ENCODE measurements at places on chromosomes 4 and X. TPM values are rescaled to one million over a fixed set of nuclear protein-coding genes. Genes with fewer than 3 reads are reported as not detected.

DNA sequence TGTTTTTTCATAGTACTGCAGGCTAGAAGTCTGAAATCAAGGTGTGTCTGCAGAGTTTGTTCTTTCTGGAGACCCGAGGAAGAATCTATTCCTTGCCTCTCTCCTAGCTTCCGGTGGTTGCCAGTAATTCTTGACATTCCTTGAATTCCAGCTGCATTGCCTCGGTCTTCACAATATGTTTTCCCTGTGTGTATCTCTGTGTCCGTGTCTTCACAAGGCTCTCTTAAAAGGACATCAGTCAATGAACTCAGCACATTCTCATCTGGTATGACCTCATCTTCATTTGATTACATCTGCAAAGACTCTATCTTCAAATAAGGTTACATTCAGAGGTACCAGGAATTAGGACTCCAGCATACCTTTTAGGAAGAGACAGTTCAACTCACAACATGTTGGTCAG lies 163.4 kb downstream of the BANK1 start:
- no peak for DNase-seq

- DNase-seq: peak; percentile 91
Measured at GRCh38 chrX:40132751-40133150, 35.0 kb upstream of the BCOR start.

DNA sequence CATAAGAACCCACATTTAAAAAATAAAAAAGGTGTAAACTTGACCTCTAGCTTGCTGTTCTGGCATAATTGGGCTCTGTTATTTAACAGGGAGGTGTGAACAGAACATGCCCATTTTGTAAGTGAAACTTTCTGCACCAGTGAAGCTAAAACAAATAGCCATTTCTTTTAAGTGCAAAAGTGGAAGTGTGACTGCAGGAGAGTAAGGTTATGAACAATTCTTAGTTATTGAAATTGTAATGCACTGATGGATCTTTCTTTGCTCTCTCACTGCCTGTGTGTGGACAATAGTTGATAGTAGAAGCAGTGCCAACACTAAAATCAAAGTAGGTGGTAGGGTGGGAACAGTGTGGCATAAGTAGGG lies 12.6 kb downstream of the P2RY10 start:
- DNase-seq: no peak

DNA sequence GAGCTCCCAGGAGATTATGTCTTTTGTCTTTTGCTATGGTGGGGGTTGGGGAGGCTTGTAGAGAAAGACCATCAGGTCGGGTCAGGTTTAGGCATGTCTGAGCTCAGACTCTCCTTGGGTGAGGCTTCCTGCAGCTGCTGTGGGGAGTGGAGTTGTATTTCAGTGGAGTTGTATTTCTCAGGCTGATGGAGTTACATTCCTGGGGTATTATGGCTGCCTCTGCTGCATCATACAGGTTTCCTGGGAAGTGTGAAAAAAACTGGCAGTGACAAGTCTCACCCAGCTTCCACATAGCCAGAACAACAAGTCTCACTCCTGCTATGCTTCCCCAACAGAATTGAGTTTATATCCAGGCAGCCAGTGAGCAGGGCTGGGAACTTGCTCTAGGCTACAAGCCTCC lies 119.3 kb downstream of the VSIG4 start:
- DNase-seq: no peak

- DNase-seq: no peak
Measured at GRCh38 chr4:84145176-84145575, 353.9 kb downstream of the NKX6-1 start.

GRCh38 chr4:139438141-139438540 lies 15.8 kb upstream of the RAB33B start:
- no peak for DNase-seq

DNA sequence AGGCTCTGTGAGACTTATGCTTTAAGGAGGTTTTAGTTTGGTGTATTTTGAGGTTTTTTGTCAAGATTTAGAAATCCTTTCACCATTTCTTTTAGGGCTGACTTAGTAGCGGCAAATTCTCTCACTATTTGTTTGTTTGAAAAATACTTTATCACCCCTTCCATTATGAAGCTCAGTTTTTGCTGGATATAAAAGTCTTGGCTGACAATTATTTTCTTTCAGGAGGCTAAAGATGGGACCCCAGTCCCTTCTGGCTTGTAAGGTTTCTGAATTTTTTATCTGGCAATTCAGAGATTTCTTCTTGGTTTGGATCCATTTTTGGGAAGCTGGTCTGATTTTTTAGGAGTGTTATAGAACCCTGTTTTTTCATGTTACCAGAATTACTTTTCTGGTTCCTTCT lies 88.5 kb downstream of the ACTRT1 start:
- no peak for DNase-seq

DNA sequence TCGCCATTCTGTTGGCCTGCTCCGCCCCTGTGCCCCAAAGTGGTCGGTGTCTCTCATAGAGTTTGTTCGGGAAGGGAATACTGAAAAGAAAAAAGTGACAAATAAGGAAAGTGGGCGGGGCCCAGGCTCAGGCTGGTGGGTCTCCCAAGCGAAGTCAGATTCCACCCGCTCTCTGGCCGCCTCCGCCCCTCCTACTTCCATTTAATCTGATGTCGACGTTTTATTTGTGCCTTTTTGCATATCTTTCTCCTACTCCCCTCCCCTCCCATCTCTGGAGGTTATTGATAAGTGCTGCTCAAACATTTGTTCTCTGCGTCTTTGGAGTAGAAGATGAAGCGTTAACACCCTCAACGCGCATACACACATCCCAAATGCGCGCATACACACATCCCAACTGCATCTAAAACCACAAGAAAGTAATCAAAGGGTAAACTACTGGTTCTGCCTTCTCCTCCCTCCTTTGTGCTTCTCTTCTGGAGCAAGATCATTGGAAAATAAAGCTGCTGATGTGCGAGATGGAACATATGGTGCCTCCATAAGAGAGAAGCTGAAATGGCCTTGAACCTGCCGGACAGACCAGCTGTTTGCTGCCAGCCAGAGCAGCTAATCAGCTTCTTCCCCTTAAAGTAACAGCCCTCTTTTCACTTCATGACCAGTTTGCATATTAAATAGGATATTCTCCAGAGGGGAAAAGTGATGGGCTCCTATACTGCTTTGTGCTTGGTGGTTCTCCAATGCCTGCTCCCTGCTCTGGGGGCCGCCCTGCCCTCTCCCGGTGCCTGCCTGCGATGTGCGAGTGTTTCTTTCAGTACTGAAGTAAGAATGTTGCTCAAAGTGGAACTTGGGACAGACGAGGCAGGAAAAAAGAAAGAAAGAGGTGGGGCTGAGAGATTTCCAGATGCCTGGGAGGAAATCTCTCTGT lies 3.1 kb downstream of the MAMLD1 start:
- peak; percentile 83 for DNase-seq

GRCh38 chrX:33171041-33171440 lies 40.3 kb downstream of the DMD start:
- no peak for DNase-seq

- no peak for DNase-seq
Measured at GRCh38 chrX:45009371-45010000, 136.5 kb downstream of the KDM6A start.

DNA sequence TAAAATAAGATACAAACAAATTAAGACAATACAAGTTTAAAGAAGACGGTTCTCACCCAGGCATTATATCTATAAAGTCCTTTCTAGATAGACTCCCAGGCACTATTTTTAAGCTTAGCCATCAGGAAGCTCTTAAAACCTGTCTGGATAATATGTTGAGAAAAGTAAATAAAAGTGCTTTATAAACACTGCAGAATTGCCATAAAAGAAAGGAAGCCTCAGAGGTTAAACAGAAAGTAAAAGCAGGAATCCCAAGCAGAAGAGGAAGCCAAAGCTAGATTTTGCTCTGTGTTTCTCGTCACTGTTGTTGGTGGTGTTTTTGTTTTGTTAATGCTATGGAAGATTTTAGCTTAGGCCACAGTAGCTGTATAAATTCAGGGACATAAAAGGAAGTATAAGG lies 1267.3 kb downstream of the PCDH19 start:
- DNase-seq: no peak

- DNase-seq: no peak
Measured at GRCh38 chr4:75623026-75623425, 7.3 kb downstream of the CDKL2 start.

GRCh38 chrX:123121241-123121640 lies 62.8 kb upstream of the GRIA3 start:
- no peak for DNase-seq

GRCh38 chr4:184450045-184450444 lies 24.3 kb downstream of the IRF2 start:
- DNase-seq: no peak

DNA sequence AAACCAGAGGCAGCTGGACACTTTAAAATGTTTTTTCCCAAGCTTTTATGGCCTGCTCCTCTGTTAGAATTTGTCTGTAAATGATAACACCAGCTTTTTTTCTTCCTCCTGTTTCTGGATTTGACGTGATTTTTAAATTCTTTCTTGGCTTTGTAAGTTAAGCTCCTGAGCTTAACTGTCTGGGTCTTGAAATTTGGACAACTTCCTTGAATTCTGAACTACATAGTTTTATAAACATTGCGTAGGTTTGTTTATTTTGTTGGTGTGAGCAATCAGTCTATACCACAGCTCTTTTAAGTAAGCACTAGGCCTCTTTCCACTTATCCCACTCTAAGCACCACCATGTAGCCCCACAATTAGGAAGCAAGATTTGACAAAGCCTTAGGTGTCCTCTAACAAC lies 144.4 kb upstream of the GUCY1A1 start:
- DNase-seq: no peak

DNA sequence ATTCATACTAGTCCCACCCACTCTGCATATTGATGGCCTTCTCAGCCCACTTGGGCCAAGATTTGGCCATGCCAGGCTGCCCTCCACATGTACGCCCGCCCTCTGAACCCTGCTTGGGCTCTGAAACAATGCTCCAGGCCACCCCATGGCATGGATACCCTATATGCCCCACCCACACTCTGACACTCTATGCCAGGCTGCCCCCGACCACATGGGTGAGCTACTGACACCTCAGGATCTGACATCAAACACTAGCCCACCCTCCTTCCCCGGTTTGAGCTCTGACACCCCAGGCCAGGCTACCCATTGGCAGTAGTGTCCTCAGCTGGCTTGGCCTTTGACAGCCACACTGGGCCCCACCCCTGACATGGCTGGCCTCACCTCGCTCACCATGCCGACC lies 69.5 kb downstream of the HPRT1 start:
- DNase-seq: no peak

DNA sequence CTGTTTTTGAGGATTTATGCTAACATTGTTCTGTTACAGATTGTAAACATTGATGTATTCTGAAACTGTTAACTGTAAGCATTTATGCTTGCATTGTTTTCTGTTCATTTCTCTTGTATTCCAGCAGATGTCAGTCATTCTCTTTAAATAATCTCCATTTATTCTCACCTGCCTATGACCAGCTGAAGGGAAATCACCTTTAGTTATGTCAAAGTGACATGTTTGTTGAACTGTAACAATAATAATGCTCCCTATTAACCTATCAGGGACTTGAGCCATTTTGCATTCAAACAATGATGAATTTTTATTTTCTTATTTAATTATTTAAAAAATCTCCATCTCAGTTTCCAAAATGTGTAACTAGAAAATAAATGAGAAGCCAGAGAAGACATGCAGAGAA lies 58.0 kb downstream of the SPCS3 start:
- no peak for DNase-seq

- no peak for DNase-seq
Measured at GRCh38 chrX:154430479-154430878, 2.0 kb downstream of the ATP6AP1 start.

DNA sequence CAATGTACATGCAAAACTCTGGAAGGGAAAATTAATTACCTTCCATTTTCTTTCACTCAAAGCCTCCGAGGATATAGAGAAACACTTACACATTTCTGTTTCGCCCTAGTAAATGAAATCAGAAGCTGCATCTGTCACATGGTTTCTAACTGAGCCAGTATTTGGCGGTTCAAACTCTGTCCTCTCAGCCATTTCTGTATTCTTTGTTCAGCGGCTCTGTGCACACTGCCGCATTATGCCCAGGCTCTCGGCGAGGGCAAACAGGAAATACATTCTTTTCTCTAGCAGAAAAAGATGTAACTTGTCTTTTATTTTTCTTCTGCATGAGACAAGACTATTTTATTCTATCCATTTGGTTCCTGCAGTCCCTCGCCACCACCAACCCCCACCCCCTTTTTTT lies 71.4 kb upstream of the GPM6B start:
- no peak for DNase-seq

DSPP gene
- total RNA-seq: not detected

COL25A1 gene
- 1.1 TPM for total RNA-seq

GSX2 gene
- not detected for total RNA-seq

HTN1 gene
- not detected for total RNA-seq

S100P gene
- total RNA-seq: 7.8 TPM

Measured in posterior vena cava (tissue), 2 donors.